Stimulated activated CD8-positive, alpha-beta memory T cell treated with anti-CD3 and anti-CD28 coated beads, Interleukin-7, amount 100 ng/mL, for 1 hour (primary cell): ENCODE measurements at places on chromosomes 5 and 9.

GRCh38 chr9:93902051-93902779, 52.9 kb downstream of the BARX1 start:
- DNase-seq = no peak

GRCh38 chr9:35813434-35814105, 1.3 kb downstream of the HINT2 start:
- DNase-seq = no peak

- DNase-seq = no peak
Observed at GRCh38 chr9:126490214-126490631, 123.5 kb upstream of the LMX1B start.

GRCh38 chr9:75812141-75812540, 78.3 kb upstream of the PCSK5 start:
- no peak for DNase-seq

DNA sequence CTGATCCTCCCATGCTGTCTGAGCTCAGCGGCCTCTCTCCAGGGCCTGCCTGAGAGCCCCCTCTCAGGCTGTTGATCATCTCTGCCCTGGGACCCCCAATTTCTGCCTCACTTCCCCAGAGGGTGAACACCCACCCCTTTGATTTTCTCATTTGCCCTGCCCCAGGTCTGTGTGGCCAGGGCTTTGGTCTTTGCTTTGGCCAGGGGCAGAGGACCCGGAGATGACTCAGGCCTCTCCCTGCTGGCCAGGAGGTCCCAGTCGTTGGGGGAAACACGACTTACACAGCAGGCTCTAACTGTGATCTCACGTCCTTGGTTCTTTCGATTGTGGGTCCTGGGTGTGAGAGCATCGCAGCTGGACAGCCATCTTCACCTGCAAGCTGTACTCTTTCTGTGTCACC, 1.1 kb upstream of the ADAMTS2 start:
- no peak for DNase-seq

- DNase-seq = no peak
Observed at GRCh38 chr9:27784847-27785713, 211.8 kb upstream of the C9orf72 start.

DNA sequence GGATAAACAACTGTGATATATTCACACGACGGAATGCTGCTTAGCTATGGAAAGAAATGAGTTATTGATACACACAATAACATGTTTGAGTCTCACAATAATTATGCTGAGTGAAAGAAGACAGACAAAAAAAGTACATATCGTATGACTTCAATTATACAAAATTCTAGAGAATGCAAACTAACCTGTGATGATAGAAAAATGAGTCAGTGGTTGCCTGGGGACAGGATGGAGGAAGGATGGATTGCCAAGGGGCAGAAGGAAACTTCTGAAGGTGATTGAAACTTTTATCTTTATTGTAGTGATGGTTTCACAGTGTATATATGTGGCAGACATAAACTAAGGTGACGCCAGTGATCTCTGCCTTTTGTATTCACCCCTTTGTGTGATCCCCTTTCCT, 7.5 kb upstream of the CARTPT start:
- DNase-seq = no peak

DNA sequence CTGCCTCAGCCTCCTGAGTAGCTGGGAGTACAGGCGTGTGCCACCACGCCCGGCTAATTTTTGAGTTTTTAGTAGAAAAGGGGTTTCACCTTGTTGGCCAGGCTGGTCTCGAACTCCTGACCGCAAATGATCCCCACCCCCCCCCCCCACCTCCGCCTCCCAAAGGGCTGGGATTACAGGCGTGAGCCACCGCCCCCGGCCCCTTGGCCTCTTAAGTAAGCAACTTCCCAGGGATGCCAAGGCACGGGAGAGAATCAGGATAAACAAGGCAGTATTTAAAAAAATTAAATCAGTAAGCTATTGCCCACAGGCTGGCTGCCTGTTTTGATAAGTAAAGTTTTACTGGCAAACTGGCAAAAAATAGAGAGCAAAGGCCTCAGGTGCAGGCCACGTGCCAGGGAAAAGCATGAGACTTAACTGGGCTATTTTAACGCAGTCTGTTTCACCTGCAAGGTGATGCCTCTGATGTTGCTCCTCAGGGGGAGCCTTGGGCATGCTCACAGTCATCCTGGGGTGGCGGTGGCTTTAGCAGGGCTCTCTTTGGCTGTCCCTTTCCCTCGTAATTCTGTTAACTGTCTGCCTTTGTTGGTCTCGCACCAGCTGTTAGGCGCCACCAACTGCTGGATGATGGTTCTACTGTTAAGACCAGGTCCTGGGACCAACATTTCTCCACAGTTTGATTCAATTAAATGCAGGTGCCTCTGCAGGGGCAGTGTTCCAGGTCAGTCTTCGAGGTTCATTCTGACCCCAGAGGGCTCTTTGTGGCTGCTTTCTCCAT, 19.4 kb upstream of the RNF130 start:
- DNase-seq = no peak
